ENCODE measurements at places on chromosomes 7 and 10.

DNA sequence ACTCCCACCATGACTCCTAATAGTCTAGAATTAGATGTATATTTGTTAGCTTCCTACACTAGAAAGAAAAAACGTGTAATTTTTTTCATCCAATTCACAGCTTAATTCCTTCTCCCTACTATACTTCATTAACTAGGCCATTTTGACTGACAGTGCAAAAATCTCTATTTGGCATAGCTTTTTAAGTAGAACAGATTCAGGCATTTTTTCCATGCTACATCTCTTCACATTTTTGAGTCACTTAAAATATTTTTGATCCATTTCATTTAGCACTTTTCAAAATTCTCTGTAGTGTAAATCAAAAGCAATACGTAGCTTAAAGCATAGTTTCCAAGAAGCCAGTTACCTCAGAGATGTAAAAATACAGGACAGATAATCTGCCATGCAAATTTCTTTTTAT, 391.1 kb upstream of the NPVF start:
- no peak for DNase-seq

GRCh38 chr7:86969865-86970264, 89.6 kb downstream of the ELAPOR2 start:
- DNase-seq, result no peak

- DNase-seq, result no peak
Observed at GRCh38 chr10:12027539-12027938, 15.1 kb downstream of the UPF2 start.

- DNase-seq, result no peak
Observed at GRCh38 chr7:132793474-132793873, 217.2 kb upstream of the PLXNA4 start.

DNA sequence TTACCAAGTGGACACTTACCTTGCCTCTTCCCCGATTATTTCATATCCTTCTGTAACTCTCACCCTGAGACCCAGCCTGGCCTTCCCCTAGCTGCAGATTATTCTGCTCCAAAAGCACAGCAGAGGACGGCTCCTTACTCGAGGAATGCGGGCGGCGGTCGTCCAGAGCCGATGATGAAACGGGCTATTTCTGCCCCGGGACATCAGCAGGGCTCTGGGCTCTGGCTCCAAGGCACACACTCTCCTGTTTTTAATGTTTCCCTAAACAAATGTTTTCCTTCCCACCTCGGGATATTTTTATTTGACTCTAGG, 343 bp upstream of the C10orf71 start:
- DNase-seq, result no peak

GRCh38 chr10:58027426-58027825, 240.3 kb downstream of the IPMK start:
- DNase-seq, result no peak

- peak; percentile 11 for DNase-seq
Observed at GRCh38 chr7:127819975-127820731, 168.2 kb downstream of the SND1 start.

DNA sequence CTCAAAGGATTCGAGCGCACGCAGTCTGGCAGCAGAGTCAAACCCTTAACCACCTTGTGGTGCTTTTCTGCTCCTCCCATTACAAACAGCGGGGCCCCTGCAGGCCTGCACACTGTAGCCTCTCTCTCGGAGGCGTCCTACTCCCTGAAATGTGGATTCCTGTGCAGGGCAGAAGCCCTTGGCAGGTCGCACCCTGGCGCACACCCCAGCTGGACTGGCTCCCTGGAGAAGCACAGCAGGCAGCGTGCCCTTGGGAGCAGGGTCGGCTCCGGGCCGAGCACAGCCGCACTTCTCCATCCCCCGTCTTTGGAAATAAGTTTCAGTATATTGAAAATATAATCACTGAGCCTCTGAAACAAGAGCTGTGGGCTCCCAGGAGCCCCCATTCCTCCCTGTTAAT, 144.1 kb downstream of the C10orf105 start:
- DNase-seq, result no peak

DNA sequence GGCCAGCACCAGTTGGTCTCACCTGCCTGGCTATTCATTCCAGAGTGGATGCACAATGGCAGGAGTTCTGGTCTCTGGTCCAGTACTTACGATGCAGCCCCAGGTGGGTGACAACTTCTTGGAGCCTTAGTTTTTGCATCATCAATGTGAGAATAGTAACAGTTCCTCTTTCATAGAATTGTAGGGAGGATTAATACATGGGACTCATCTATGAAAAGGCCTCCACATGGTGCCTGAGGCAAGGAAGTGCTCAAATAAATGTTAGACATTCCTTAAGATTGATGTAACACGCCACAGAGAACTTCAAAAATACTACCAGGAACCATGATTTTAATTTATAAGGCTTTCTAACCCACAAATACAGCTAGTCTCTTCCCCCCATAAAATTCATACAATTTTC, 120.1 kb upstream of the CHST15 start:
- peak; percentile 65 for DNase-seq

- DNase-seq, result no peak
Observed at GRCh38 chr10:19119191-19119590, 70.6 kb downstream of the MALRD1 start.

- no peak for DNase-seq
Observed at GRCh38 chr7:44772867-44773266, 23.6 kb upstream of the PPIA start.

GRCh38 chr7:83984076-83984475, 210.5 kb downstream of the SEMA3A start:
- DNase-seq, result no peak

DNA sequence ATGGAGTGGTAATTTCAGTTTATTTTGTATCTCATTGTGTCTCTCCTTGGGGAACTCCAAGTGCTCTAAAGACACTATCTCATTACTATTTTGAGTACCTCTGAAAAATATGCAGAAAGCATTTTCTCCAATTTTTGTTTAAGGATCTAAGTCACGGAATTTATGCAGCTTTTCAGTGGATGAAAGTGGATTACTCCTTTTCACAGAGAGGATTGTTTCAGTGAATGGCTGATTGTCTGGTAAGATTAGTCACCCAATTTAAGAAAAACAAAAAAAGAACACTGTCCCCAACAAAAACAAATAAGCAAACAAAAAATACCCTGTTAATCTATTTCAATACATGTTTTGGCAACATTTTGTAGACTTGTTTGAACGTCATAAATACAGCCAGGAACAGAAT, 338.3 kb upstream of the TEX47 start:
- no peak for DNase-seq

- DNase-seq, result no peak
Observed at GRCh38 chr7:74003621-74004020, 24.4 kb upstream of the ELN start.

DNA sequence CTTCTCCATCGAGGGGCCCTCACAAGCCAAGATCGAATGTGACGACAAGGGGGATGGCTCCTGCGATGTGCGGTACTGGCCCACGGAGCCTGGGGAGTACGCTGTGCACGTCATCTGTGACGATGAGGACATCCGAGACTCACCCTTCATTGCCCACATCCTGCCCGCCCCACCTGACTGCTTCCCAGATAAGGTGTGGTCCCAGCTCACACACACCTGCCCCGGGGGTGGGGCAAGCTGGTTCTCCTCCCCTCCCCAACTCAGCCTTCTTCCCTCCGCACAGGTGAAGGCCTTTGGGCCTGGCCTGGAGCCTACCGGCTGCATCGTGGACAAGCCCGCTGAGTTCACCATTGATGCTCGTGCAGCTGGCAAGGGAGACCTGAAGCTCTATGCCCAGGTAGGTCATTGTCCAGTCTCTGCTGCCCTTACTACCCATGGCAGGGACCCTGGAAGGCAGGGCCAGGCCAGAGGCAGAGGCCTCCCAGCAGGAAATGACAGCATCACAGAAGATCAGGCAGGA, 11.0 kb downstream of the FLNC start:
- DNase-seq, result no peak

GRCh38 chr7:151851145-151851751, 25.7 kb downstream of the PRKAG2 start:
- DNase-seq, result peak; percentile 60

DNA sequence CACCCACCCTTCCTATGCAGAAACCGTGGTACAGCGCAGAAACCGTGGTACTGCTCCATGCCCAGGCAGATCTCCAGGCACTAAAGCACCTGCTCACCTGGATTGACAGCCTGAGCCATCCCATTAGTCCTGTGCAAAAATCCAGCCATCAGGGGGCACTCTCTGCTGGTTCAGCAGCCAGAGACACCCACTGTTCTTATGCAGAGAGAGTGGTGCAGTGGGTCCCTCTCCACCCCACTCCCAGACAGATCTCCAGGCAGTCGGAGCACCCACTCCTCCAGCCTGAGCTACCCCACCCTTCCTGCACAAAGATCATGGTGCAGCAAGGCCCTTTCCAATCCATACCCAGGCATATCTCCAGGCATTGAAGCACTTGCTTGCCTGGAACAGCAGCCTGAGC, 219.8 kb downstream of the CTNNA3 start:
- DNase-seq, result no peak

GRCh38 chr10:127922206-127922605, 15.3 kb downstream of the PTPRE start:
- DNase-seq, result no peak
